Astrocyte of the hippocampus (primary cell): ENCODE measurements at places on chromosomes 7 and 10.

DNA sequence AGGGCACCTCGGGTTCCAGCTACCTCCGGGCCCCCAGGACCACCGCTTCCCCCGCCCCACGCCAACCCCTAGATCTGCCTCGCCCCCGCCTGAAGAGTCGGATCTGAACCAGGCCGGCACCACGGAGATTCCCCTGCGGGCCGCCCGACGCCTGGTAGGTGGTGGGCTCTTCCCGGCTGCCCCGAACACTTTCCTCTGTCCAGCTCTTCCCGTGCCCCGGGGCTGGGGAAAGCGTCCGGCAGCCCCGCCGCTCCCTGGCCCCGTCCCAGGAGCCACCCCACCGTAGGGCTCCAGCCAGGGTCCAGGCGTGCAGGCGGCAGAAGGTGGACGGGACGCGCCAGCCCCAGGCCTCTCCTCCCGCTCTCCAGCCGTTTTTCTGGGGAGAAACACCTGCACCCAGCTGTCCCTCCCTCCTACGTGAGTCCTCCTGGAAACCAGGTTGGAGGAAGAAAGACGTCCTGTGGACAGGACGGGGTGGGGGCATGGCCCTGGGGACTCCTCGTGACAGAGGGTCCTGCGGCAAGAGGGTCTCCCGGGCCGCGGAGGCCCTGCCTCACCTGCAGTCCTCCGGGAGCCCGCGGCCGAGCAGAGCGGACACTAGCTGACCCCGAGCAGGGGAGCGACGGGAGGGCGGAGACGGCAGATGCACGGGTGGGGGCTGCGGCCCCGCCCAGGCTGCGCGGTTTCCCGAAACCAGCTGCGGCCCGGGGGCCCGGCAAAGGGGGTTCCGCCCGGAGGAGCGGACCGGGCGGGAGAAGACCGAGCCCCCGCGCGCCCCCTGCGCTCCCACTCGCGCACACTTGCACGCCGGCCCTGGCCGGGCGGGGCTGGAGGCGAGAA is at the start of gene TMEM176B:
TMEM176B (minus strand) TSS at position 624 of the 840 bp plus-strand sequence. CDS start 3,795 bp downstream, outside the sequence.
- DNase-seq: no peak

GRCh38 chr10:1249142-1249920 is 193.1 kb downstream of the WDR37 start:
- DNase-seq: no peak

GRCh38 chr10:58932126-58932525 is 244.3 kb upstream of the PHYHIPL start:
- DNase-seq: peak; percentile 48

GRCh38 chr7:5694912-5695726 is 86.3 kb downstream of the RNF216 start:
- peak; percentile 92 for DNase-seq

- peak; percentile 71 for DNase-seq
These were observed 461.9 kb upstream of the KLF6 start for GRCh38 chr10:4246881-4247358.

DNA sequence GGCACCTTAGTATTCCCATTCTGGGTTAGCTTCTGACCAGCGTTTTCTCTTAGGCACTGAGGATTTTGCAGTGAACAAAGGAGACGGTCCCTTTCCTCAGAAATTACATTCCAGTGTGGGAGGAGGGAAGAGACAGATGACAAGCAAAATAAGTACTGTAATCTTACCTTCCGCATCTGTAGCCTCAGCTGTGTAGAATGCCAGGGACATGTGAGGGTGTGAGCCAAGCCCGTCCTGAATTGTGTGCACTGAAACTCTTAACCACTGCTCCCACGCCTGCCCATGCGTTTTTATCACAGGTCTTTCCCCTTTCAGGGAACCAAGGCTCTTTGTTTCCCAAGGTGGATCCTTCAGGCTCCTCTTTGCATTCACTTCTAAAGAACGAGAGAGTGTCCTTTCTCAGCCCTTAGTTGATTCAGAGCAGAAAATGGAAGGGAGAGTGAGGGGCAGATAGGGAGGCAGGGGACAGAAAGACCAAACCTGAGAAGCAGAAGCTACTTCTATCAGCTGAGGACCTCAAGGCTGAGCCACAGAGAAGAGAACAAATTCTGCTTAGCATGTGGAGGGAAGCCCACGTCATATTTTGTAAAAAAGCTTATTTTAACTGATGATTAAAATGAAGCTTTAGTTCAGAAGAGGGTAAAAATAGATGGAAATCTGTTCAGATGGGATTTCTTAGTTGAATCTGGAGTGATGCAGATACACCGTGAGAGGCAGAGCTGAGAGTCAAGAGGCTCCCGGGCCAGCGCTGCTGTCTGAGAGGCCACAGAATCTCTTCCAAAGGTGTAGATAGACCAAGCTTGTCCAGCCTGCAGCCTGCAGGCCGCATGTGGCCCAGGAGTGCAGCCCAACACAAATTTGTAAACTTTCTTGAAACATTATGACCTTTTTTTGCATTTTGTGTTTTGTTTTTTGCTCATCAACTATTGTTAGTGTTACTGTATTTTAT is 122.5 kb downstream of the CCNY start:
- no peak for DNase-seq

DNA sequence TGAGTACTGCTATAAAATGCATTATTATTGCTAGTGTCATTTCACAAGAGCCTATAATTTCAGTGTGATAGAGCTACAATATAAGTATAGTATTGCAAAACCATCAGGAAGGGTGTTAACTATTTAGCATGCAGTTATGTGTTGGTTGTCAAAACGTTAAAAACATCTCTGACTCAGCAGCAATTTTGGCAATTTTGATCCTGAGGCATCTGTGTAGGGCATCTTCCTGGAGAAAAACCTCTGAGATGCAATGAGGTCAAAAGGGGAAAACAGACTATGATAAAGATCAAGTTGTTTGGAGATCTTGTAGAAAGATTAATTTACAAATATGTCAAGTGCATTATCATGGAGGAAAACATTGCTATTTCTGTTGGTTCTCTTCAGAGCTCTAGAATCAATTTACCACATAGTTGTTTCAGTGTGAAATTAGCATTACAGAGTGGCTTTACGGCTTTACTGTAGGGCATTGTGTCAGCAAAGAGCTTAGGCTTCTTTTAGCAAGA is 5.3 kb downstream of the CFTR start:
- no peak for DNase-seq

DNA sequence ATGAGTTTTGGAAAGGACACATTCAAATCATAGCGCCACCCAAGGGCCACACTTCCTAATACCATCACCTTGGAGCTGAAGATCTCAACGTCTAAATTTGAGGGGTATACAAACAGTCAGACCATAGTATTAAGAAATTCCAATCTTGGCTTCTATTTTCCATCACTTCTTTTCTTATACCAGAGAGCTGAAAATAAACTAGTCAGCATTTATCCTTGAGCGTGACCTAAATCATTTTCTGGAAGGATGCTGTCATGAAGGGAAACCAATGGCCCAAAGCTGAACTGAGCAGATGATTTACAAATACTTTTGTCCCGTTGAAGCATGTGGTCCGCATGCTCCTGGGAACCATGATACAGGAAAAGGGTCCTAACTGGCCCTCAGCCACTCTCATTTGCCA is 921.9 kb downstream of the CCSER2 start:
- no peak for DNase-seq

DNA sequence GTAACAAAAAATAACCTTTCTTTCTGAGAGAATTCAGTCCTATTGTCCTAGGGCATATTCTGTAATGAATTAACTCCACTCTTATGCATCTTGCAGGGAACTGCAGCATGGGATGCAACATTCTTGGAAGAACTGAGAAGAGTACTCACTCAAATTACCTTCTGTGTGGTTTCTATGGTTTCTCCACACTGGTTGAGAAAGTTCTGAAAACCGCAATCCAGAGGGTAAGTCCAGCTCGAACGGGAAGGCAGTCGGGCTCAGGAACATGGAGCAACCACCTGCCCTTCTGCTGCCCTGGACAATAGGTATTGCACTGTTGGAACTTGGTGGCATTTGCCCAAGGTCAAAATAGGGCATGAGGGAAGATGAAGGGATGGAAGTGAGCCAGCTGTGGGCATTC is 59.6 kb upstream of the CDK13 start:
- no peak for DNase-seq

- DNase-seq: no peak
These were observed 5.2 kb upstream of the CFAP69 start for GRCh38 chr7:90239625-90240228.

- no peak for DNase-seq
These were observed 606.2 kb downstream of the LRMDA start for GRCh38 chr10:76037531-76038155.

GRCh38 chr7:102916881-102917280 is 4.1 kb downstream of the LRRC17 start:
- peak; percentile 70 for DNase-seq

DNA sequence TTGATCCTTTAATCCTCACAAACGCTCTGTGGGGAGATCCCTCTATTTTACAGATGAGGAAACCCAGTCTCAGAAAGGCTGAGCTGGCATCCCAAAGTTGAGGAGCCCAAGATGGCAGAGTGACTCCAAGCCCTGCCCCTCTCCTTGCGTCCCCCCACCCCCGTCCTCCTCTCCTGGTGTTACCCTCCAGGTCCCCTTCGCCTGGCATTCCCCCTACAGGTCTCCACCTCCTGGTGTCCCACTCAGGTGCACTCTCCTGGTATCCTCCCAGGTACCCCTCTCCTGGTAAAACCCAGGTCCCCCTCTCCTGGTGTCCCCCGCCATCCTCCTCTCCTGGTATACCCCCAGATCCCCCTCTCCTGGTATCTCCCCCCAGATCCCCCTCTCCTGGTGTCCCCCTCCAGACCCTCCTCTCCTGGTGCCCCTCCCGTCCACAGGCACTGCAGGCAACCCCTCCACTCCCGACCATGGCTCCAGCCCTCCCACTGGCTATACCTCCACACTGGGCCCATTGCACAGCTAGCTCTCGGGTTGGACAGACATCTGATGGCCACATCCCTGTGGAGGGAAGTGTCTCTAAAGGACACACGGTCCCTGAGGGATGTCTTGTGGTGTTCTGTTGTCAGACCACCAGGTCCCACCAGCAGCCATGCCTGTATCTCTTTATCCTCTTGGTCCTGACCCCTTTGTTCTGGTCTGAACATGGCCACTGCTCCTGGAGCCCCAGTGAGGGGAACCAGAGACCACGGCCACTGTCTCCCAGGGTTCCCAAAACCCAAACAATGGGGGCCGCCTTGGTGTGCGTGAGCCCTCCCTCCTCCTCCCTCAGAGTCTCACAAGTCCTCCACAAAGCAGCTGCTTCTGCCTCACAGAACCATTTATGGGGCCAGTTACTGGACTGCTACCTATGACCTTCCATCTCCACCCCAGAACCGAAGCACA is 37.2 kb downstream of the CALML3 start:
- DNase-seq: no peak

- no peak for DNase-seq
These were observed 449.7 kb upstream of the KLF6 start for GRCh38 chr10:4234661-4235060.

- DNase-seq: no peak
These were observed 42.0 kb downstream of the PRPS1L1 start for GRCh38 chr7:17985473-17986239.

DNA sequence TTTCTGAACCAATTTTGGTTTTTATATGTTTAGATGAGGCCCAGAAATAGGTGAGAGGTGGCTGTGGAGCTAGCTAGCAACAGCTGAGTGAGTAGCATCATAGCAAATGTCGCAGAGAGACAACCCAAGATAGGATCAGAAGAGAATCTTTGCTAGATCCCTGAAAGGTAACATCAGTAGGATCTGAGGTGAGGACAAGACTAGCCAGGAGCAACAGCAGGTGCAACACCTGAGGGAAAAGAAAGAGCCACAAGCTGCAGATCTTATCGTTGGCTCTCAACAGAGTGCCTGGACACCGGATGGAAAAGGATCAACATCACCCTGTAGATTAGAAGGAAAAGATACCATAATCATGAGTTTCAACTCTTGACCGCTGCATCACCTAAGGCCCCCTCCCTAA is 4.4 kb downstream of the ST8SIA6 start:
- DNase-seq: no peak

GRCh38 chr10:28250782-28251181 is 52.1 kb downstream of the MPP7 start:
- peak; percentile 41 for DNase-seq

GRCh38 chr7:38873433-38873832 is 35.6 kb downstream of the VPS41 start:
- peak; percentile 7 for DNase-seq

DNA sequence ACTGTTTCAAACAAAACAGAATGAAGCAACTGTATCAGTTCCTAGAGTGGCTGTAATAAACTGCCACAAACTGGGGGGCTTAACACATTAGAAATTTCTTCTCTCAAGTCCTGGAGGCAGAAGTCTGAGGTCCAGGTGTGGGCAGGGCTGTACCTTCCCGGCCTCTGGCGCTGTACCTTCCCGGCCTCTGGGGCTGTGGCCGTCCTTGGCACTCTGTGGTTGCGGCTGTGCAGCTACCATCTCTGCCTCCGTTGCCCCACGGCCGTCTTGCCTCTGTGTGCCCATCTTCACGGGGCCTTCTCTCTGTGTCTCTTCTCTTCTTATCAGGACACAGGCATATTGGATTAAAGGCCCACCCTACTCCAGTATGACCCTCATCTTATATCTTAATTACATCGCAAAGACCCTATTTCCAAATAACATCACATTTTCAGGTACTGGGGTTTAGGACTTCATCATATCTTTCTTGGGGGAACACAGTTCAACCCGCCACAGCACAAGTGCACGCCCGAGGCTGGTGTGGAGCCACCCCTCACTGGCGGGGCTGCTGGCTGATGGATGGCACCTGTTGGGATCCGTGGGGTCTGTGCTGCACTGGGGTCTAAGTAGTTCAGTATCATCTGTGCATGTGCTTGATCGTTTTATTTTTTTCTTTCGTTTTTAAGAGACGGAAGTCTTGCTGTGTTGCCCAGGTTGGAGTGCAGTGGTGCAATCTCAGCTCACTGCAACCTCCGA is 123.2 kb downstream of the ACTR3B start:
- no peak for DNase-seq

DNA sequence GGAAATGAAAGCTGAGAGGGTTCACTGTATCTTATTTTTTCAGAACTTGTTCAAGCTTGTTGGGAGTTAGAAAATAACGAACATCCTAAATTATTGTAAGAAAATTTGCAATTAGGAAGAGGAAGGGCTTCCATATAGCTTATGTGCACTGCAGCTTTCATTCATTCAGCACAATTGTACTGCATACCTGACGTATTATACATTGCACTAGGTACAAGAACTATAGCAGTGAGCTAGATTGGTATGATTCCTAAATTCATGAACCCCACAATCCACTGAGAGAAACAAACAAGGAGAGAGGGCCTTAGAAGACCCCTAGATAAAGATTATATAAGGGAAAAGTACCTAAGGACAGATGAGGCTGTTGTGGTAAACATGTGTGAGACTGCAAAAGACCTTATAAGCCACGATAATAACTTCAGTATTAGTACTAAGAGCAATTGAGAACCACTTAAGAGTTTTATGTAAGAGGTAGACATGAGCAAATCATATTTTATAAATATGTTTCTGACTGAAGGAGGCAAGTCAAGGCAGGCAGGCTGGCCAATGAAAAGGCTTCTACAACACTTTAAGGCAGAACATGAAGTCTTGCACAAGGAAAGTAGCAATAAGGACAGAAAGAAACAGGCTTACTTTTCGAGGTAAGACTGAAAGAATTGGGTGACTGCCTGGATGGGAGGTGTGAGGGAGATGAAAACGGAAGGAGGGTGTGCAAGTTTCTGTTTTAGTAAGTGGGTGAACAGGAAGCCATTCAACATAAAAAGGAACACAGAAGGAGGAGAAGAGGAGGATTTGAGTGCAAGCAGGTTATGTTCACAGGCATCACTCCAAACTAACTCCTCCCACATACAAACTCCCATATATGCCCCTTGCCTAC is 77.9 kb upstream of the LRRN3 start:
- no peak for DNase-seq

GRCh38 chr7:108623220-108623619 is 53.5 kb downstream of the DNAJB9 start:
- peak; percentile 42 for DNase-seq
